NK-92 treated with Interleukin-12 subunit alpha and Interleukin-12 subunit beta, amount 100 ng/mL, for 24 hours (cell line): ENCODE measurements at places on chromosomes 4 and X.

GRCh38 chrX:48475296-48475695 lies 703 bp upstream of the FTSJ1 start:
- no peak for DNase-seq

- DNase-seq: no peak
Measured at GRCh38 chrX:144681501-144681900, 565.8 kb upstream of the SPANXN1 start.

GRCh38 chr4:37246891-37247290 lies 2.3 kb downstream of the NWD2 start:
- DNase-seq: no peak

DNA sequence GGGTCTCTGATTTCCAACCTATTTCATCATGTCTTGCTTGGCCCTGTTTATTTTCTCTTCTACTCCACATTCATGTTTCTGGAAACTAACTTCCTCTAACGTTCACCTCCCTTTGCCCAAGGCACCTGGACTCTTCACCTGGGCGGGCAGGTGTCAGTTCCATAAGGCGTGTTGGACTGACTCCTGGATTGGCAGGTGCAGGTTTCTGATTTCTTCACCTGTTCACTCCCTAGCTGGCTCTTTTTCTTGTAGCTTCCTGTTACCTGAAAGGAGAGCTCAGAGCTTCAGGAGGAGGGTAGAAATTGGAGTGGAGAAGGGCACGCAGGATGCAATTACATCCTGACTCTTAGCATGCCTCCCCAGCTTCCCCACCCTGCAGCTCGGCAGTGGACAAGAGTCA lies 350.8 kb upstream of the KLF3 start:
- DNase-seq: no peak

DNA sequence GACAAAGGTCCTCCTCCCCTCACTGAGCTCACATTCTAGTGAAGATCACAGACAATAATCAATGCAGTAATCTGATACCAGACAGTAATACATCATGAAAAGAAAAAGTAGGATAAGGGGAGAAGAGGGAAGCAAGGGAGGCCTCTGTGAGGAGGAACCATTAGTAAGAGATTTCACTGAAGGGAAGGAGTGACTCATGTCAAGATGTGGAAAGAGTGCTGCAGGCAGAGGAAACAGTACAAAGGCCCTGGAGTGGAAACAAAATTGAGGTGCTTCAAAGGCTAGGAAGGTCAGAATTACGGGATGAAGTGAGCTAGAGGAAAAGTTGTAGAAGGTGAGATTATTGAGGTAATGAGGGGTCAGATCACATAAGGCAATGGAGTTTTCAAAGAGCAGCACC lies 38.1 kb downstream of the LAMTOR3 start:
- DNase-seq: no peak

DNA sequence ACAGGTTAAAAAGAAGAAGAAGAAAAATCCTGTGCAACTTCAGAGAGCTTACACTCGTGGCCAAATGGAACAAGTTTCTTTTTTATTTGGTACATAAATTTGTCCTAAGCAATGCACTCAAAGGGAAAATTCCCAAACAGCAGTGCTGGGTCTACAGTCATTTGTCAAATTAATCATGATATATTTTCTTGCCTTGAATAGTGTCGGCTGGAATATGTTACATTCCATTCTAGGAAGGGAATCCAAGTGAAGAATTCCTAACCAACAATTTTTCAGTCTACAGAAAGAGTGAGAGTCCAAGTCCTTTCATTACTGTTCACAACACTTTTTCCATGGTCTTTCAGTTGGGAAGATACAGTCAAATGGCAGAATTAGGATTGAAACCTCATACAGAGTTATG lies 63.9 kb downstream of the HAND2 start:
- no peak for DNase-seq
